Aorta (tissue), 5 donors: ENCODE measurements at places on chromosomes 5 and 9.

GRCh38 chr9:70442328-70442848 lies 27.9 kb upstream of the KLF9 start:
- DNase-seq, result no peak
- H3K27me3 ChIP-seq, result no peaks in the 10 kb centered on the region
- no peak overlapping the region for H3K27ac ChIP-seq
- no peaks in the 10 kb centered on the region for H3K36me3 ChIP-seq
- no peaks in the 10 kb centered on the region for H3K4me1 ChIP-seq

- H3K27me3 ChIP-seq, result no peaks in the 10 kb centered on the region
- no peak overlapping the region for H3K4me3 ChIP-seq
- DNase-seq, result no peak
- no peaks in the 10 kb centered on the region for H3K4me1 ChIP-seq
These were observed 394.8 kb downstream of the NR2F1-AS1 start for GRCh38 chr5:93186076-93186682.

GRCh38 chr9:126842977-126843799 lies 17.3 kb upstream of the ZBTB34 start:
- H3K4me3 ChIP-seq, result no peak overlapping the region
- no peak overlapping the region for H3K27ac ChIP-seq
- no peaks in the 10 kb centered on the region for H3K36me3 ChIP-seq
- no peaks in the 10 kb centered on the region for H3K4me1 ChIP-seq
- DNase-seq, result no peak

DNA sequence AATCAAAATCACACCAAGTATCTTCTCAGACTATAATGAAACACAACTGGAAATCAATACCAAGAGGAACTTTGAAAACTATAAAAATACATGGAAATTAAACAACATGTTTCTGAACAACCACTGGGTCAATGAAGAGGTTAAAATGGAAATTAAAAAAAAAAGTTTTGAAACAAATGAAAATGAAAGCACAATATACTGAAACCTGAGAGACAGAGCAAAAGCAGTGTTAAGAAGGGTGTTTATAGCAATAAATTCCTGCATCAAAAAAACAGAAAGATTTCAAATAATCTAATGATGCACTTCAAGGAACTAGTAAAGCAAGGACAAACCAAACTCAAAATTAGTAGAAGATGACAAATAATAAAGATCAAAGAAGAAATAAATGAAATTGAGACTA lies 92.0 kb downstream of the TMEM232 start:
- no peaks in the 10 kb centered on the region for H3K4me1 ChIP-seq
- H3K27ac ChIP-seq, result no peak overlapping the region
- H3K27me3 ChIP-seq, result no peaks in the 10 kb centered on the region

DNA sequence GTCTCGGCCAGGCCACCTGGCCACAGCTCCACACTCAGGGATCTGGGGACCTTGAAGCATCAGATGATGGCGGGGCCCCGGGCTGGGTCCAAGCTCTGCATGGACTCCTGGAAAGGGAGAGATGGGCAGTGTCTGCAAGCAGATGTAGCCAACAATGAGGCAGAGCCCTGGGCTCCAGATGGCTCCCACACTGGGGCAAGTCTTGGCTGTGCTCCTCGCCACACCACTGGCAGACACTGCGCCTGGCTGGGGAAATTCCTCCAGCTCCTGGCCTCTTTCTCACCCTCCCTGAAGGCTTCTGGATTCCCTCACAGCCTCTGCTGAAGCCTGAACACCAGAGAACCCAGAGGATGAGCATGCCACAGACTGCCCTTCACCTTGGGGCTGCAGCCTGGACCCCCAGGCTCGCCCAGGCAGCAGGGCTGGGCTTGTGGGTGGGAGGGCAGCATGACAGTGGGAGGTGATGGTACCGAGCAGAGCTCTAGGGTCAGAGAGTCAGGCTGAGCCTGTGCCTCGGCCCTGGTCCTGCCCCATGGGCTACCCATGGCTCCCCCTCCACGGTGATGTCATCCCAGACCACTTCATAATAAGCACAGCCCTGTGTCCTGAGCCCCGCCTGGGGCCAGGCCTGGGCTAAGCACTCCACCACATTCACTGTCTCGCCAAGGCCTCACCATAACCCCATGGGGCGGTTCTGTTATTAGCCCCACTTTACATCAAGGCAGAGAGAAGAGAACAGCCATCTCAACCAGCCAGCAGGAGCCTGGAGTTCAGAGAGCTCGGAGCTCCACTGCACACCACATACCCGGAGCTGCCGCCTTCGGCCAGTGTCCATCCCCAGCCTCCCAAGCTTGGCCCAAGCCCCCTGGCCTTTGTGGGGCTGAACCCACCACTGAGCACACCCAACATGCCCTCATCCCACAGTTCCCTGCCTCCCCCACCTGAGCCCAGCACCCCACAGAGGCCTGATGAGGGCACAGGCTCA lies 62.2 kb upstream of the ADAMTS2 start:
- H3K27ac ChIP-seq, result no peak overlapping the region
- H3K27me3 ChIP-seq, result no peaks in the 10 kb centered on the region
- no peak for DNase-seq
- H3K4me1 ChIP-seq, result no peaks in the 10 kb centered on the region
- no peaks in the 10 kb centered on the region for H3K36me3 ChIP-seq

- H3K36me3 ChIP-seq, result no peaks in the 10 kb centered on the region
- no peak overlapping the region for H3K27ac ChIP-seq
- H3K4me1 ChIP-seq, result peaks cover 2% of the 10 kb centered on the region
- no peak for DNase-seq
These were observed 472.8 kb downstream of the SPOCK1 start for GRCh38 chr5:137026296-137026695.

DNA sequence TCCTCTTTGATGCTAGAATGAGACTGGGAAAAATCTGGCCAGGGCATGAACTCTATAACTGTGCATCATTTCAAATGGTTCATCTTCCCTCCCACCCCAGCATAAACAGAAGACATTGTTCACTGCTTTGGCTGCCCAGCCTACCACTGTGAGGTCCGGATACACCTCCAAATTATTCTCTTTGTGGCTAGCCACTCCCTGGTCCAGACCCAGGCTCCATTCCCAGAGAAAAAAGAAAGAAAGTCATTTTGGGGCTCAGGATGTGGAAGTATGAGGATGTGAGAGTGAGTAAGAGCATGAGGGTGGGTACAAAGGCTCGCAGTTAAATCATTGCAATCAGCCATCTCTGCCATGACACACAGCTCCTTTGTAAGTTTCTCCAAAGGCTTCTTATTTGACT lies 559.2 kb downstream of the PSAT1 start:
- no peaks in the 10 kb centered on the region for H3K36me3 ChIP-seq
- H3K27ac ChIP-seq, result no peak overlapping the region
- DNase-seq, result no peak
- no peaks in the 10 kb centered on the region for H3K4me1 ChIP-seq
- no peak overlapping the region for H3K4me3 ChIP-seq
- no peaks in the 10 kb centered on the region for H3K27me3 ChIP-seq

DNA sequence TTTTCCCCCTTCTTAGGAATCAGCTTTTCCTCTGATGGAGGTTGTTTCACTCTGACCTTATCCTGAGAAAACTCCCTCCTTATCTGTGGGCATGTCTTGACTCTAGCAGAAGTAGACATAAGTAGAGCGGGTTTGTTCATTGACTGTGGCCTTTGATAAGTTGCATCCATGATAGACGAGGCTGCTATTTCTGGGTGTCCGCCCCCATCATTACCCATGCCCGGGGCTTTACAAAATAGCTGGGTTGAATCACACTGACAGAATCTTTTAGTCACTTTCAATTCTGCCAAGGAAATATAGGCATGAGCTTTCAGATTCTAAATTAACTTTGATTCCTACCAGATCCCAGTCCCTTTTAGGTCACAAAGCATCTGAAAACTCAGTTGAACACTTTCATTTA lies 223.8 kb downstream of the SEC61B start:
- DNase-seq, result peak; percentile 76
- H3K4me3 ChIP-seq, result no peak overlapping the region
- no peak overlapping the region for H3K27ac ChIP-seq
- H3K4me1 ChIP-seq, result peaks cover 4% of the 10 kb centered on the region
- H3K27me3 ChIP-seq, result no peaks in the 10 kb centered on the region

GRCh38 chr9:93669958-93670207 lies 93.5 kb downstream of the PHF2 start:
- no peak overlapping the region for H3K27ac ChIP-seq
- no peak overlapping the region for H3K4me3 ChIP-seq
- peaks cover 1% of the 10 kb centered on the region for H3K36me3 ChIP-seq
- H3K4me1 ChIP-seq, result no peaks in the 10 kb centered on the region
- no peaks in the 10 kb centered on the region for H3K27me3 ChIP-seq
- no peak for DNase-seq

- H3K4me3 ChIP-seq, result no peak overlapping the region
- H3K4me1 ChIP-seq, result no peaks in the 10 kb centered on the region
- H3K27me3 ChIP-seq, result no peaks in the 10 kb centered on the region
- H3K27ac ChIP-seq, result no peak overlapping the region
These were observed 55.0 kb downstream of the VAV2 start for GRCh38 chr9:133937120-133937519.

GRCh38 chr9:26893030-26893676 lies 551 bp upstream of the CAAP1 start:
- no peak for DNase-seq
- H3K4me3 ChIP-seq, result peak overlapping the region; percentile 3
- peaks cover 2% of the 10 kb centered on the region for H3K4me1 ChIP-seq
- H3K27me3 ChIP-seq, result no peaks in the 10 kb centered on the region
- H3K36me3 ChIP-seq, result no peaks in the 10 kb centered on the region

DNA sequence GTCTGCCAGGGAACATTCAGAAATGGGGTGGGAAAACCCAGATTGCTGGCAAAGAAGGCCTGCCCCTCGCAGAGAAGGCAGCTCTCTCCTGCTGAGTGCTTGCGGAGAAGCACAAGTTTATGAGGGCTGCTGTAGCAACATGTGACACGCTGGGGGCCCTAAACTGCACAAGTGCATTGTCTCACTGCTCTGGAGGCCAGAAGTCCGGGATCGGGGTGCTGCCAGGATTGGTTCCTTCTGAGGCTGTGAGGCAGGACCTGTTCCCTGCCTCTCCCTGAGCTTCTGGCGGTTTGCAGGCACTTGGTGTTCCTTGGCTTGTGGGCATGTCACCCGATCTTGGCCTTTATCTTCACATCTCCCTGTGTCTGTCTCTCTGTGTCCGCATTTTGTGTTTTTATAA lies 75.6 kb upstream of the NEURL1B start:
- H3K27me3 ChIP-seq, result no peaks in the 10 kb centered on the region
- no peak overlapping the region for H3K27ac ChIP-seq
- no peaks in the 10 kb centered on the region for H3K4me1 ChIP-seq
- no peaks in the 10 kb centered on the region for H3K36me3 ChIP-seq
- no peak for DNase-seq
- no peak overlapping the region for H3K4me3 ChIP-seq
